Renal pelvis (tissue), 12 donors: ENCODE measurements at places on chromosomes 1 and 21. TPM values are rescaled to one million over a fixed set of nuclear protein-coding genes. Genes with fewer than 3 reads are reported as not detected.

DNA sequence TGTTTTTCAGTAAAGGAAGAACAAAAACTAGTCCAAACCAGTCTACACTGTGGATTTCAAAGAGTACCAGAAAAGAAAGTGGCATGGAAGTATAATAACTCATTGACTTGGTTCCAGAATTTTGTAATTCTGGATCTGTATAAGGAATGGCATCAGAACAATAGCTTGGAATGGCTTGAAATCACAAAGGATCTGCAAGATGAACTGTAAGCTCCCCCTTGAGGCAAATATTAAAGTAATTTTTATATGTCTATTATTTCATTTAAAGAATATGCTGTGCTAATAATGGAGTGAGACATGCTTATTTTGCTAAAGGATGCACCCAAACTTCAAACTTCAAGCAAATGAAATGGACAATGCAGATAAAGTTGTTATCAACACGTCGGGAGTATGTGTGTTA lies 21.3 kb downstream of the CHODL start:
- DNase-seq: no peak

DNA sequence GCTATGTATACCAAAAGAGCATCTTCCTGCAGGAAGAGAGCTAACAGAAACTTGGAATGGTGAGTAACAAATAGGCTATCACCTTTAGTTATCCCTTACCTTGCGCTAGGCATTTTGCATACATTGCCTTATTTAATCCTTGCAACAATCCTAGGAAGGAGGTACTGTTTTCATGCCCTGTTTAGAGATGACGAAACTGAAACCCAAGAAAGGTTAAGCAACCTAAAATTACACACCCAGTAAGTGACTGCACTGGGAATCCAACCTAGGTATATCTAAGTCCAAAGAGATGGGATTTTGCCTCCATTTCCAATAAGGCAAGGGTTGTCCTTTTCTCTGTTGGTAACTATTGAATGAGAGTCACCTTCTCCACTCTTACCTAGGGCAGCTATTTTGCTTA lies 144.5 kb downstream of the TM2D1 start:
- DNase-seq: no peak

DNA sequence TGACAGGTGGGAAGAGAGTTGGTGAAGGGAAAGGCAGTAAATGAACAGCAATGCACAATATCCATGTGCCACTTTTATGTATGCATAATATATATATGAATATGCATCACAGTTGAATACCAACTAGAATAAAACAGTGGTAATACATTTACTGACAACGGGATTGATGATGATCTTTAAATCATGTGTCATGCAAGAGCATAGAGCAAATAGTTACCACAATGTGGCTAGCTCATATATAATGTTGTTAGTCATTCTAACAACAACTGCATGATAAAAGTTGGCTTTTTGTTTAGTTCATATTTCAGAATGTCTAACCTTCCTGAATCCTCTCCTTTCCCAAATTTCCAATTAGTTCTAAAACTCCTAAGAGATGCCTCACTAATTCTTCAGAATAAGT lies 46.4 kb downstream of the GORAB start:
- no peak for DNase-seq

DNA sequence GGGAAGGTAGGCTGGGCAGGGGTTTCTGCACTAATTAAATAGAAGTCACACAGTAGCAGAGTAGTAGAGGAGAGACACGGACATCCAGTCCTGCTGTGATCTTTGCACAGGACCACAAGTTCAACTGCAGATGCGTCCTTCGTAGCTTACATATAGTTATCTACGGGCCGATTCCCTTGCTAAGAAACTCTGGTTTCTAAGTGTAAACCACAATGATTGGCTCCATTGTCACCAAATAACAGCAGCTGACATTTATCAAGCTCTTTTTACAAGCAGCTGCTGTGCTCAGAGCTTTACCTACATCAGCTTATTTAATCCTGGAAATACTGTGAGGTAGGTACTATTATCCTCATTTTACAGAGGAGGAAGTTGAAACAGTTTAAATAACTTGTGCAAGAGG lies 3.1 kb downstream of the SLC45A3 start:
- DNase-seq: no peak

DNA sequence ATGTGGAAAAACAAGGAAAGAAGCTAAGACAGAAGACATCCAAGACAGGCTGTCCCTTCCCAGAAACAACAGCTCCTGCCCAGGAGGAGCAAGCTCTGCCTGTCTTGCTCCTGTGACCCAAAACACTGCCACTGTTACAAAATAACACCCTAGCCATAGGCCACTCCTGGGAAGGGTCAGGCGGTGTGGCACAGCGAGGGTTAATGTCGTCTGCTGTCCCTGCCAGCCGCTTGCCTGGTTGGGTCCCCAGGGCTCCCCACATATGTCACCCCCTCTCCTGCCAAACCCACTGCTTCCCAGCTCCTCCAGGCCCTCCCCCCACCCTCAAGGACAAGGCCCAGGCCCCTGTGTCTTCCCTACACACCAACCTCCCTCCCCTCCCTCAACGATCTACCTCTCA lies 3.9 kb upstream of the NHLH1 start:
- DNase-seq: no peak

The OR2L3 gene
- not detected for polyA plus RNA-seq

The HEYL gene
- 26.3 TPM for polyA plus RNA-seq

The UBASH3A gene
- not detected for polyA plus RNA-seq
